ENCODE measurements at places on chromosomes 5 and 9.
A peak's percentile ranks its signal among the peaks of the same experiment; 100 is the strongest.

GRCh38 chr9:135818718-135819475 lies 88.4 kb downstream of the CAMSAP1 start:
- DNase-seq, result no peak

DNA sequence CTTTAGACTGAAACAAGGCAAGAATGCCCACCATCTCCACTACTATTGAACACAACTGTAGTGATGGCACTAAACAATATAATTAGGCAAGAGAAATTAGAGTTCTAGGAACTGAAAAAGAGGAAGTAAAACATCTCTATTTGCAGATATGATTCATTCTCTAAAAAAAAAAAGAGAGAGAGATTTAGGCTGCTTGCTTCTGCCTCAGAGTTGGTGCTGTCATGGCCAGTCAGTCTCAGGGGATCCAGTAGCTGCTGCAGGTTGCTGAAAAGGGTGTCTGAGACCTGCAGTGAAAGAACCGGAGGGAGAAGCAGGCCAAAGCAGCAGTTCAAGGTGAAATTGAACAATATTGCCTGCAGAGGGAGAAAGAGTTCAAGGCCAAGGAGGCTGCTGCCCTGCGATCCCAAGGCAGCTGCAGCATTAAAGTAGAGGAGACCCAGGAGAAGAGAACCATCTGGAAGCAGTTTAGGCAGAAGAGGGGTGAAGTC lies 72.5 kb downstream of the AP3B1 start:
- DNase-seq, result peak; percentile 92

GRCh38 chr5:54360925-54361662 lies 50.7 kb upstream of the ARL15 start:
- no peak for DNase-seq

GRCh38 chr9:80932181-80932580 lies 757.2 kb downstream of the TLE1 start:
- no peak for DNase-seq

GRCh38 chr9:116713271-116713670 lies 26.2 kb downstream of the TRIM32 start:
- no peak for DNase-seq

GRCh38 chr9:131148276-131148675 lies 22.9 kb downstream of the NUP214 start:
- DNase-seq, result no peak

DNA sequence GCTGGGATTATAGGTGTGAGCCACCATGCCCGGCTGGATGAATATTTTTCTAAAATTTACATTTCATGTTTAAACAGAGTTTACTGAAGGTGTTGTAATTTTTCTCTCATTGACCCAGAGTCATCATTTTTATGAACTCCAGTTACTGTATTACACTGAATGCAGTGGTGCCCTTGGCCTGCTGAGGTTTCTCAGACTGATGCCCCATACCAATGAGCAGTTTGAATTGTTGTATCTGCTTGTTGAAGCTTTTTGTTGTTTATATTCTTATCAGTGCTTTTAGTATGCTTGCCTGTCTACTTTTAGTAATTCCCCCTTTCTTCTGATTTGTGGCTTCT lies 29.9 kb downstream of the NFX1 start:
- DNase-seq, result no peak

DNA sequence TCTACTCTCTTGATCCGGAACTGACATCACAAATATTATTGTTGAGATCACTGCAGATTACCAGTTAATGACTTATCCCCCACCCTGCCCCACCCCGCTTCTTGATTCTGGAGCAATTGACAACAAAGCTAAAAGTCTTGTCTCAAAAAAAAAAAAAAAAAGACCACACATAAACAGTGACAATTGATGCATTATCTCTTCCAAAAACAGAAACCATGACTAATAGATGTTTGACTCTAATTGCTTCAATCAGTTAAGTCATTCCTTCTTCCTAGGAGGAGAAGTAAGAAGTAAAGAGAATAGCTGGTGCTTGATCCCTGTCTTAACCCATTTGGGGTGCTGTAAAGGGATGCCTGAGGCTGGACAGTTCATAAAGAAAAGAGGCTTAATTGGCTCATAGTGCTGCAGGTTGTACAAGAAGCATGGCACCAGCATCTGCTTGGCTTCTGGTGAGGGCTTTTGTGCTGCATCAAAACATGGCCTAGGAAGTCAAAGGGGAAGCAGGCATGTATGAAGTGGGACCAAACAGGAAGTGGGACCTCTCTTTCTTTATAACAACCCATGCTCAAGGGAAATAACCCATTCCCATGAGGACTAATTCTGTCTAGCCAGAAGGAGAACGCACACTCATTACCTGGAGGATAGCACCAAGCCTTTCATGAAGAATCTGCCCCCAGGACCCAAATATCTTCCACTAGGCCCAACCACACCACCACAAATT lies 158.7 kb downstream of the TMEM167A start:
- no peak for DNase-seq

DNA sequence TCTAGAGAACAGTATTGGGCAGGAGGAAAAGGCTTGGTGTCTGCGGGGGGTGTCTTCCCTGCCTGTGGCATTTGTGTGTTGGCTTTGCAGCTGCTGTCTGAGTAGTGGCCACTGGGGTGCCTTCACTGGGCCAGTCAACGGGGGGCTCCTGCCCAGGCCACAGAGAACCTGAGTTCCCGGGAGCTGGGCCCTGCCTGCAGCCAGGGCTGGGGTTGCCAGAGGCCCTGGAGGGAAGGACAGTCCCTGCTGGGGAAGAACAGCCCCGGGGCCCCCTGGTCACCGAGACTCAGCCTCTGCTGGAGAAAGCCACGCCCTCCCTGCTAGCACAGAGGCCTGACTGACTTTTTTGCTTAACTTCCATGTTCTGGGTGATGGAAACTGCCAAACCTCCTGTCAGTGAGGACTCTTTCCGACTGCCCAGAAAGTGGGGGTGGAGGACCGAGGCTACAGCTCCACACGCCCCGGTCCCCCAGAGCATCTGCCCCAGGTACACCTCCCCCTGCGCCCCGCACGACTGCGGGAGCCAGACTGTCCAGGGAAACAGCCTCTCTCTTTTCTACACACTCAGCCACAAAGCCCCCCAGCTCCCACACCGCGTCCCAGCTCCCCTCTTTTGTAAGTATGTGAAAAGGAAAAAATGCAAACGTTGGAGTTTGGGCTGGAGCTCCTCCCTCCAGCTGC lies 133.4 kb downstream of the DAB2IP start:
- DNase-seq, result no peak

DNA sequence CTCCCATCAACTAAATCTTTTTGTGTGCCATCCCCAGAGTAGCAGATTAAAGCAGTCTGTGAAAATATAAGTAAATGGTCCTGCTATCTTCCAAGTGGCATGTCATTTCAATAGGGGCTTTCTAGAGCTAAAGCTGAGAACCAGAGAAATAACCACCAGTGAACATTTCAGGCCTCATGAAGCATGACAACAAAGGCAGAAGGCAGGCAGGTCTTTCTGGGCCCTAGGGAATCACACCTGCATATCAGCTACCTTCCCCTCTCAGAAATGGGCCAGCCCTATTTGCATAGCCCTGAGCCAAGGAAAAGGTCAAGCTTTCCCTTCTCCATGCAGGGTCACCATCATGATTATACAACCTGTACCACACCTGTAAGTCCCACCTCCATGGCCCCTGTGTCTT lies 205.3 kb downstream of the DEPDC1B start:
- no peak for DNase-seq

- no peak for DNase-seq
Observed at GRCh38 chr5:107887166-107887943, 216.6 kb upstream of the EFNA5 start.

DNA sequence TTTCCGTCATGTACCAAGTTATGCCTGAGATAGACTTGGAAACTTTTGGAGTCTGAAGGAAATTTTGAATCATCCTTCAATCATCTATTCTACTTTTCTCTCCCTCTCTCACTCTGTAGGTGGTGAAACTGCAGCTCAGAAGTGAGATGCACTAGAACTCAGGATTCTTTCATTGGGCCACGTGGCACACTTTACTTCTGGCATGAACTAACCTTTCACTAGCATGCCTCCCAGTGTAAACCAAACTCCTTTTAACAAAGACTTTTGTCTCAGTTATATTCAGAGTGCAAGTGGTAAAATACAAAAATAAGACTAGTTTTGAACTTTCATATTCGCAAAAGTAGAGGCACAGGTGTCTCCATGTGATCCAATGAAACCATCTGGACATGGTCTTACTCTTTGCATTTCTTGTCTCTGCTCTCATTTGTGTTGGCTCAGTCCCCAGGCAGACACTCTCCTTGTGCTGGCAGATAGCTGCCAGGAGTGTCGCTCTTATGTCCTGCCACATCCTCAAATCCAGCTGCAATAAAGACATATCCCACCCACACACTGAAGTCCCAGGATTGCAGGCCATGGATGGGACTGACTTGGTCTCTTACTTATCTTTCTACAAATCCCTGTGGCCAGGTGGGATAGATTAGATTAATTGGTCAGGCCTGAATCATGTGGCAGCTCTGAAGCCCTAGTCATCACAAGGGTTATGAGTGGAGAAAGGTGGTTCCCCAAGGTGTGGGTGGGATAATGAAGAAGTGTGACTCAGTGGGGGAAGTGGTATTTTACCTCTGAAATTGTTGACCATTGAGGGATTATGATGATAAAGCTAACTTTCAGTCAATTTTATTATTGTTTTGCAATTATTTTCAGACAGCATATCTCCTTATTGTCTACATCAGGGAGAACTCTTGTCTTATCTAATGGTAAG lies 267.5 kb downstream of the GABRB2 start:
- no peak for DNase-seq

DNA sequence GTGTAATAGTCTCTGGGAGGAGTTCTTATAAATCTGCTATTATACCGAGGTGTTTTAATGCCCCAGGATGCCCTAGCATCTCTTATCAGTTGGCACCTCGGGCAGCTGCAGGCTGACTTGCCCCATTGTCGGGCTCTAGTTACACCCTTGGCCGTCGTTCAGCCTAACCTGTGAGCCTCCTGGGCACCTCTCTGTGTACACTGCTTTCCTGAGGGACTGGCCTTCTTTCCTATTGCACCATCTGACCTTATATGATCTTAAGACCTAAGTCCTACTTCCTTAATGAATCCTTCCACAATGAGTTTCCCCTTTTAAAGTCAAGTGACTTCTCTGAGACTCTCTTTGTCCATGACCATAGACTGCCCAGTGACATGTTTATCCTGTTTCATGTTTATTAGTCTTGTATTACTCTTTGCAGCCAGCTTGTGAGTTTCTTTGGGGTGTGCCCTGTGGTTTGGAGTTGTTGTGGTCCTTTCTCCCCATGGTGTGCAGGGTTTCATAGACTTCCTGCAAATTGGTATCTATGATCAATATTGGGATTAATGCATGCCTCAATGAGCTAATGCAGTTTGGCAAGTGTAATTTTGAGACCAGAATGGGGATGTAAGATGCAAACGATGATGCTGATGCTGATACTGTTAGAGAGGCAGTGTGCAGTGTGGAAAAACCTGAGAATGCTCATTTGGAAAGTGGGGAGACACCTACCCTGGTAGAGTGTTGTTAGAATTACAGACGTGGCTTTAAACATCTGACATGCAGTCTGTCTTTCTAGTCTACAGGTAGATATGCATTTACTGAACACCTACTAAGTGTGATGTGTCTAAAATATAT lies 4.9 kb downstream of the DAPK1 start:
- DNase-seq, result no peak

GRCh38 chr9:84320231-84320630 lies 20.3 kb downstream of the SLC28A3 start:
- no peak for DNase-seq

DNA sequence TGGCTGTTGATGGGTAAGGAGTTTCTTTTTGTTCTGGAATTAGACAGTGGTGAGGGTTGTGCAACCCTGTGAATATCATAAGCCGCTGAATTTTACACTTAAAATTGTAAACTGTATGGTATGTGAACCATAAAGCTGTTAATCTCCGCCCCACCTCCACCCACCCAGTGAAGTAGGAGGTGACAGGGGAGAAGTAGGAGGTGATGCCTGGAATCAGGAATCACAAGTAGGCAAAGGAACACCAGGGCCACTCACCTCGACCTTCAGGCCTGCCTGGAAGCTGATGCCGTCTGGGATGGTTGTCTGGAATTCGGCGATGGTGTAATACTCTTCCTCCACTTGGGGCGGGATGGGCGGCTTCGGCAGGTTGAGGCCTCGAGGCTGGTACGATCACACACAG lies 62.3 kb upstream of the UBTD2 start:
- DNase-seq, result no peak

DNA sequence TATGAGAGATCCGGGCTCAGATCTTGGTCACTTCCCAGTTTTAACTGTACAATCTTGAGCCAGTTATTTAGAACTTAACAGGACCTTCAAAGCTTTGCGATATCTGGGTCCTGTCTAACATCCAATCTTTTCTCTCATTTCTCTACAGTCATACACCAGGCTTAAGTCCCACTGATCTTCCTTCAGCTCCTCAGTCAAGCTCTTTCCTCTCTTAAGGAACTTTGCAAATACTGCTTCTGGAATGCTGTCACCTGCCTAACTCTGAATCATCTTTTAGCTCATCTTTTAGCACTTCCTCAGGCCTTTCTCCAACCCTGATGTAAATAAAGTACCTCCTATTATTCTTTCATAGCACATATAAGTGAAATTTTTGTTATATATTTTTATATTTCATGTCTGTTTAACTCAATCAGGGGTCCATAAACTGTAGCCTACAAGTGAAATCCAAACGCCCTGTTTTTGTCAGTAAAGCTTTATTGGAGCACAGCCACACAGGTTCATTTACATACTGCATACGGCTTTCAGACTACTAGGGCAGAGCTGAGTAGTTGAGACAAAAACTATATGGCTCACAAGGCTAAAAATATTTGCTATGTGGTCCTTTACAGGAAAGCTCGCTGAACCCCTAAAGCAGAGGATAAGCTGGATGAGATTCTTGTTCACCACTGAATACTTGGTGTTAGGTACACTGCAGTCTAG lies 63.5 kb downstream of the MEF2C start:
- no peak for DNase-seq

GRCh38 chr5:139062910-139063663 lies 135.1 kb downstream of the SIL1 start:
- DNase-seq, result no peak

DNA sequence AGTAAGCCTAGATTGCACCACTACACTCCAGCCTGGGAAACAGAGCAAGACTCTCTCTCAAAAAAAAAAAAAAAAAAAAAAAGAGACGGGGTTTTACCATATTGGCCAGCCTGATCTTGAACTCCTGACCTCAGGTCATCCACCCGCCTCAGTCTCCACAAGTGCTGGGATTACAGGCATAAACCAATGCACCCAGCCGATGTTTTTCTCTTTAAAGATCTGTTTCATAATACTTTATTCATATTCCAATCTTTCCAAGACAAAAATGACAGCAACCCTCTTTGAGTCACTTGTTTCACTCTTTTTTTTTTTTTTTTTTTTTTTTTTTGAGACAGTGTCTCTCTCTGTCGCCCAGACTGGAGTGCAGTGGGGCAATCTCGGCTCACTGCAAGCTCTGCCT lies 13.6 kb upstream of the LMNB1 start:
- no peak for DNase-seq

DNA sequence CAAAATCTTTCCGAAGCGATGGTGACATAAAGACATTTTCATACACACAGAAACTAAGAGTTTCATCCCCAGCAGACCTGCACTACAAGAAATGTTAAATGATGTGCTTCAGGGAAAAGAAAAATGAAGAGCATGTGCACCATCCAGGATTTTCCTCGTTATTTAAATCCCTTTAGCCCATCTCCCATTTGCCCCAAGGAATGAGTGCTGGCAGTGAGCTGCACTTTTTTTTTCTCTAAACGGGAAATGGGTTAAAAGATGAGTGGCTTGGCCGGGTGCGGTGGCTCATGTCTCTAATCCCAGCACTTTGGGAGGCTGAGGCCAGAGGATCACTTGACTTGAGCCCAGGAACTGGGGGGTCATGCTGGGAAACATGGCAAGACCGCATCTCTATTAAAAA lies 6.8 kb upstream of the LRRC14B start:
- no peak for DNase-seq

- no peak for DNase-seq
Observed at GRCh38 chr9:122056484-122056883, 36.6 kb downstream of the TTLL11 start.

GRCh38 chr9:35939679-35940250 lies 18.2 kb downstream of the OR2S2 start:
- DNase-seq, result no peak

All from bone marrow (tissue), 2 donors.